Activated CD8-positive, alpha-beta memory T cell treated with anti-CD3 and anti-CD28 coated beads for 1 hour (primary cell): ENCODE measurements at places on chromosomes 2 and 18.

DNA sequence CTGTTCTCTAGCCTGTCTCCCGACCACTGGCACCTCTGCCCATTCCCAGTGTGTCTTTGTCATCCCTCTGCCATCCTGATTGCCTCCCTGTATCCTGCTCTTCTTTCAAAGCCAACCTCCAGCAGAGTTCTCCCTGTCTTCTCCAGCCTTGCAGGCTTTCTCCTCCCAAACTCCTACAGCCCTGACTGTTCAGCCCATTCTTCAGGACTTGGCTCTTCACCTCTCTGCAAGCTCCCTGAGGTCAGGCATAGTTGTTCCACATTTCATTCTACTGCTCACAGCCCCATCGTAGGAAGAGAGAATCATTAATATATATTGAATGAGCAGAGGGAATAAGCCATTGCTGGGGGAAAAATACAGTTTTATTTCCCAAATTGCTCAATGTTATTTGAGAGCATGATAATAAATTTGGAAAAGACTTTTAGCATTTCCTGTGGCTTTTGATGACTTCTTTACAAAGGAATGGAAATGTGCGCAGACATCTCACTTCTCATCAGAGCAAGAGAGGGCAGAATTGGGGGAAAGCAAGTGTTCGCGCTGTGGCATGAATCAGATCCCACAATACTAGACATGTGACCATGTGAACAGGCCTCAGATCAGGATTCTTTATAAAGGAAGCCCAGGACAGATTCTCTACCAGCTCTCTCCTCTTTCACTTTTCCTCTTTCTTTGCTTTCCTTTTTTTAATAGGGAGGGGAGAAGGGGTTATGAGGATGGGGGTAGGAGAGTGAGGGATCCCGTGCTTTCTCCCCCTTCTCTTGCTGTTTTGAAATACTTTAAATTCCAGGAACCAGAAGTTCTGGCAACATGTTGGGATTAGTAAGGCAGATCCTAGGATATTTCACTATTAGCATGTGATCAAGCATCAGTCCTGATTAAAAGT is 37.4 kb downstream of the EPAS1 start:
- no peak for DNase-seq

GRCh38 chr2:126671488-126671887 is 15.5 kb downstream of the GYPC start:
- DNase-seq, result no peak

GRCh38 chr2:227474410-227474809 is 2.5 kb downstream of the AGFG1 start:
- DNase-seq, result no peak

GRCh38 chr2:149579972-149580882 is 7.3 kb downstream of the MMADHC start:
- DNase-seq, result no peak

GRCh38 chr2:194151231-194151630 is 1505.8 kb upstream of the SLC39A10 start:
- no peak for DNase-seq

DNA sequence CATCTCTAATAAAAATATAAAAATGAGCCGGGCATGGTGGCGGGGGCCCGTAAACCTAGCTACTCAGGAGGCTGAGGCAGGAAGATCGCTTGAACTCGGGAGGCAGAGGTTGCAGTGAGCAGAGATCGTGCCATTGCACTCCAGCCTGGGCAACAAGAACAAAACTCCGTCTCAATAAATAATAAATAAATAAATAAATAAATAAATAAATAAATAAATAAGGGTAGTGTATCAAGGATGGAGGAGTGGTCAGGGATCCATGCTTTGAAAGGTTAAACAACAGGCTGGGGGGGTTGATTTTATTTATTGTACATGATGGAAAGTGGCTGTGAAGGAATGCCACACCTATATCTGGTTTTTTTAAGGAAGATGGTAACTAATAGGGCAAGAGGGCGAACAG is 63.2 kb downstream of the AP1S3 start:
- DNase-seq, result no peak

GRCh38 chr2:219852626-219853025 is 225.2 kb downstream of the SLC4A3 start:
- no peak for DNase-seq

GRCh38 chr2:121200011-121200347 is 85.0 kb downstream of the TFCP2L1 start:
- no peak for DNase-seq

DNA sequence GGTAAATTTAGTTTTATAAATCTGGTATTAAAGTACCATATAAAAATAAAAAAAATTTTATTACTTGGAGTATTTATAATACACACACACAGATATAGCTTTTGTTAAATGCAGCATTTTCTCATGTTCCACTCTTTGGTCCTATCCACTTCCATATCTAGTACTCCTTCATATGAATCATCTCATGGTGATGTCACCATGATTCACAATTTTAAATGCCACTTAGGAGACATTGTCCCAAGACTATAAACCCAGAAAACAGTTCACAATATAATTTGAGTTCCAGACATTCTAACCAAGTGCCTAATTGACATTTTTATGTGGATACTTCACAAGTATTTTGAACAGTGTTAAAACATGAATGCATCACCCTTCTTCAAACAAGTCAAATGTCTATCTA is 1398.3 kb downstream of the DSC3 start:
- DNase-seq, result no peak

DNA sequence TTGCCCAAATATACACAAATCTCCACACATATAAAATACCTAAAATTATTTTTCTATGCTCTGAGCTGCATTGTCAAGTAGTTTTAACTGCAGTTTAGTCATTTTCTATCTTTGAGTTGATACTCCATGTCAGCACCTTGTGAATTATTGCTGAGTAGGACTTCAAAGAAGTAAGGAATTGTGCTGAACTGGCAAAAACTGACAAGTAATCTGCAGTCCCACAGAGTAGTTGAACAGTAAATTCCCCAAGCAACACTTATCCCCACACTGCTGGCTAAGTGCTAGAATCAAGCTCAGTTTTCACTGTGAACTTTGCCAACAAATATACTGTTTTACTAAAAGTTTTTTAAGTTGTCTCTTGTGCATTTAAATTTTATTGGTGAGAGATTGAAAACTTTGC is 141.8 kb upstream of the ST6GAL2 start:
- DNase-seq, result no peak

DNA sequence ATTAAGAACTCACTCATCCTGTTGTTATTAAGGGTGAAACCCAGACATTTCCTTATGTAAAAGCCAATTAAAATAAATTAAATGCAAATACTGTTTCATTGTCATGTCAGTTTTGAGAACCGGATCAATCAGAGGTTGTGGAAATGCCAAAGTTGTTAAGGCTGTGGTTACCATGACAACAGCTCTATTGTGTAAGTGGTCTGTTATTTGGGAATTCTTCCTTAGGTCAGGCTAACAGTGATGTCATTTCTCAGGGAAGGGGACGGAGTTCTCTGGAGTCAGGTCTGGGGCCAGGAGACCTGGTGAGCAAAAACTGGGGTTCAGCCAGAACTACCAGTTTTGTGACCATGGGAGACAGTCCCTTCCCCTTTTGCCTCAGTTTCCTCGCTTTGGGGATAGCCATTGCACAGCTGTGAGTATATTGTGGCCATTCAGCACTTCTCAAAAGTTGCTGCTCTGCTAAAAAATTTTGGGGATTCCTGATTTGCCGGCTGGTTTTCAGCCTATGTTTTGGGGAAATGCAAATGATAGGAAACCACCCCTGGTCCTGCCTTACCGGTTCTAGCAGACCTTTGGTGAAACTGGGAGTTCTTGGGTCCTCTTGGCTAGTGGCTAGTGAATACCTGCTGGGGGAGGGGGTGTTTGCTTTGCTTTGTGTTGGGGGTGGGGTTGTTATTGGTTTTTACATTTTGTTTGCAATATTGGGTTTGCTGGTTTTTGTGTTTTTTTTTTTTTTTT is 21.6 kb downstream of the HPCAL1 start:
- no peak for DNase-seq

DNA sequence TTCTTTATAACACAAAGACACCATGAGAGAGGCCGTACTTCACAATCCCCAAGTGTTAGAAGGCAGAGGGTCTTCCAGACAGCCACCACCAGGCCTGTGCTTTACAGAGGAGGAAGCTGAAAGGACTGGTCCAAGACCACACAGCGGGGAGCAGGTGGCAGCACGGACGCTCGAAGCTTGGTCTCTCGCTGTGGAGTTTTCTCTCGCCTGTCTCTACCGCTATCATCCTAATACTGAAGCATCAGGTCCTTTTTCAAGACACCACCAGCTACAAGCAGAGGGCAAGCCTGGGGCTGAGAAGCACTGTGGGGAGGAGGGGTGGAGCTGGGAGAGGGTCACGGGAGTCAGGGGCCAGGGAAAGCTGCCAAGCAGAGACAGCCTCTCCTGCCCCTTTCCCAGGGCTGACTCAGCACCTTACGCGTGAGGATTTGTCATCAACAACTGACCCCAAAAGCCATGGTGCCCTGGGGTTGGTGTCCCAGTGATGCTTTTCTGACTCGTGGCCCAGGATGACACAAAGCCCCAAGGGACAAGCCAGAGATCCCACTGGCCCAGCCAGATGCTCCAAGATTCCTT is 31.9 kb upstream of the FOSL2 start:
- DNase-seq, result no peak

DNA sequence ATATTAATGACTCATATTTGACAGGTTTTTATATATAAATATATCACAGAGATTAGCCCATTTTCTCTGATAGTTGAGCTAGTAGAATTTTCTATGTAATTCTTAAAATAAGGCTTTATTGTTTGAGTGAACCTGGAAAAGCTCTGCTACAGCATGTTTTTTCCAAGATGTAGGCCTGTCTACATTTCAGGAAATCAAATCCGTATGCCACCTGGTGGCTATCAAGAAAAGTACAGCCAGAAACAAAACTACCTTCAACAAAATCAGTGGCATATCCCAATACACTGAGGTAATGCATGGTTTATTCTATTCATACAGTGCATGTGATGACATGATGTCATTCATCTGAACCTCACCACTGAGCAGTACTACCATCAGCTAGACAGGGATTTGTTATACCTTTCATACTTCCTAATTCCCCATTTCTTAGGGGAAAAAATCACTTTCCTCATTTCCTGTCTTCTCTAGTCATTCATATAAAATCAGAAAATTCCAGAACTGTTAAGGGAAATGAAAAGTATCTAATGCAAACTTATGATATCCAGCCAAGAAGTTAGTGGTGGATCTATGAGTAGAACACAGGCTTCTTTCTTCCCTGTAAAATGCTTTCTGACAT is 310.4 kb upstream of the SYT4 start:
- no peak for DNase-seq

GRCh38 chr18:62523255-62523588 is 397 bp downstream of the ZCCHC2 start:
- no peak for DNase-seq

DNA sequence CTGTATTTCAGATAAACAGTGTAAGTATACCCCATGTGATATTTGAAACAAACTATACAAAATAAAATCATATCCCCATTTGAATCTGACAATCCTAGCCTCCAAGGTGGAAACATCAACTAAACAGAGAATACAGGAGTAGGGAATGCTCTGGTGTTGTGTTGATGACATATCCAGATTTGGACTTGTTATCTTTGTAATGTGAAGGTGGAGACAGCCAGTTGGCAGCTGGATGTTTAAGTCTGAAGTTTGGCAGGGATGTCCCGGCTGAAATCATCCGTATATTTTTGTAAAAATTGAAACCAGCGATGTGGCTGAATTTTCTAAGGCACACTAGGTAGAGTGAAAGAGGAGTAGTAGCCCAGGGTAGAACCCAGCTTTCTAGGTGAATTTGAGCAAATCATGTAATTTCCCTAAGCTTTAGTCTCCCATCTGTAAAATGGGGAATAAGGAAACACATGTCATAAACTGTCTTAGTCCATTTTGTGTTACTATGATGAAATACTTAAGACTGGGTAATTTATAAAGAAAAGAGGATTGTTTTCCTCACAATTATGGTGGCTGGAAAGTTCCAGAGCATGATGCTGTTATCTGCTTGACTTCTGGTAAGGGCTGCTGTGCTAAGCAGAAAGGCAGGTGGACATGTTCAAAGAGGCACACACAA is 246.6 kb upstream of the APCDD1 start:
- DNase-seq, result no peak

GRCh38 chr18:9661564-9661963 is 46.5 kb upstream of the RAB31 start:
- DNase-seq, result no peak

GRCh38 chr18:61893971-61894750 is 1.4 kb upstream of the RNF152 start:
- DNase-seq, result no peak

DNA sequence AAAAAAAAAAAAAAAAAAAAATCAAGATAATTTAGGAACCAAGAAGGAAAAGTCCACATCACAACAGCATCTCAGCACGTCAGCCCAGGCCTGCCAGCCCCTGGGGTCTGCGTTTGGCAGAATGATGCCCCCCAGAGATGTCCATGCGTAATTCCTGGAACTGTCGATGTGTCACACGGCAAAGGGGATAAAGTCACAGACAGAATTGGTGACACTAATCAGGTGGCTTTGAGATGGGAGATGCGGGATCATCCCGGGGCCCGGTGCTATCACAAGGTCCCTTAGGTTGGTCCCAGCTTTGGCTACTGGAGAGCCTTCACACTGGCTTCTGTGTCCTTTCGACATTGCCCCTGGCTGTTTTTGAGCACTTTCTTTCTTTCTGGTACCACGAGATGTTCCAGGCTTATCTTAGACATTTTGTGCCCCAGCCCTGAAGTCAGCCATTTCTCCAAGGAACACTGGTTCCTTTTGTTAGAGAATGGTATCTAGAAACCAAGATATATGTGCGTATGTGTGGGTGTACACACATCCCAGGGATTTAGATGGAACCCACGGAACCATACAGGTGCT is 20.7 kb downstream of the RAMP1 start:
- DNase-seq, result no peak

DNA sequence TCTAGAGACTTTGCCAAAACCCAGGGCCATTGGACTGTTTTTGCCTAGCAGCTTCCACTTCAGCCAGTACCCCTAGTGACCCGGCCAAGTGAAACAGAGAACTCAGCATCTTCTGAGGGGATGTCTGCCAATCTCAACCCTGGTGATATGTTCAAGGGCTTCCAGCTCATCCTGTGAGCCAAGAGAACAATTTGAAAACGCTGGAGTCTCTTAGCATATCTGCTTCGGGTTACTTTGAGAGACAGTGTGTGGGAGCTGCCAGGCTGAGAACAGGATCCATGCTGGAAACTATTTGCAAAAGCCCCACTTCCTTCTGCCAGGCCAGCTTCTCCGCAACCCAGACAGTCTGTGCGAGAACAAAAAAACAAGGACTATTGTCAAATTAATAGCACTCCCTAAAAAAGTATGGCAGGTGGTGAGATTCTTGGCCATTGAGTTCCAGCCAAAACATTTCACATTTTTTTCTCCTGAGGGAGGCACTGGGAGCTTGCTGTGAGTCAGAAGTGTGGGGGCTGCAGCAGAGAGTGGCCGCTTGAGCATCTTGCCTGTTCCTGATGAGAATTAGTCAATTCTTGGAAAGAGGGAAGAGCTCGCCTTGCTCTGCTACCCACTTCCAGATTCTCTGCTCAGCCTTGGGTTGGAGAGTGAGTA is 395.6 kb upstream of the TRIB2 start:
- no peak for DNase-seq
